DMS53 (cell line): ENCODE measurements at places on chromosomes 2 and 18.

GRCh38 chr2:75853436-75853835 is 142.7 kb upstream of the GCFC2 start:
- DNase-seq, result no peak

DNA sequence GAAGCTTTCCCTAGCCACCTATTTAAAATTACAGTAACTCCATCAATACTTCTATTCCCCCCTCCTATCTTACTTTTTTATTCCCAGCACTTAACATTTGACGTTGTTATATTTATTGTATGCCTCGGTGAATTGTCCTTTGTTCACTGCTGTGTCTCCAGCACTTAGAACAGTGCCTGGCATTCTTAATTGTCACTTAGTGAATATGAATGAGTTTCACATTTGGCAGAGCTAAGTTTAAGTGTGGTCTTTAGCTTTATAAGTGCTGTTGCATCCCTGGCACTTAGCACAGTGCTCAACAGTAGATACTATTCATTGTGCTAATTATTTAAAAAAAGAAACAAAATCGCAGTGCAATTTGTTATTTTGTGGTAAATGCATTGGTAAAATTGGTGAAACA is 1.7 kb downstream of the RMP24 start:
- DNase-seq, result no peak

- DNase-seq, result peak; percentile 37
These were observed 130.9 kb downstream of the MYCN start for GRCh38 chr2:16071039-16071864.

DNA sequence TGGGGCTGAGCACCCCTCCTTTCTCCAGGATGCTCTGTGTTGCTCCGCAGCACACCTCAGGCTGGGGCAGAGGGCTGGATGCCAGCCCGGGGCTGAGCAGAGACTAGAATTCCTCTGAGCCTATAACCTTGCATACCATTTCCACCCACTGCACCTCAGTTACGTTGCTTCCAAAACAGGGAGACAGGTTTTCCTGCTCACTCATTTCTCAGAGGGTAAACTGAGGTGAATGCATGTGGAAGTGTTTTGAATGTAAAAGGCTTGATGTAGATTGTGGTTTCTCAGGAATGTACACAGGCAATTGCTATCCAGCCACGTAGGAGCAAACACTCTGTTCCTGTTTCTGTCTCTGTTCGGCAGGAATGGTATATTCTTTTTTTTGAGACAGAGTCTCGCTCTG is 45.3 kb downstream of the EDAR start:
- no peak for DNase-seq

GRCh38 chr2:223674998-223675609 is 72.9 kb upstream of the SCG2 start:
- DNase-seq, result peak; percentile 63

DNA sequence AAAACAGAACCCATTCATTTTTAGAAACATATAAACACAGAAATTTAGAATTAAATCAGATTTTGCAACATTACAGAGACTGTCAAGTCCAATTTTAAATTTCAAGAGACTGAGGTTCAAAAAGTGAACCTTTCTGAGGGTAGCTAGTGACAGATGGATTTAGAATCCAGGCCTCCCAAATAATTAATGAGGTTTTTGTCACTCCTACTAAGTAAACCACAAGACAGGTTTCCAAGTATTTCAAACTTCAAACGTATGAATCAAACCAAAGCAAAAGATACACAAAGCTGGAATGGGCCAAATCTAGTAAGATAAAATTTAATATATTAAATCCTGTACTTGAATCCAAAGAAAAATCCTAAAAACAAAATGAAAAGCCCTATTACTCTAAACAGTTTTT is 25.3 kb downstream of the PPP4R3B start:
- DNase-seq, result no peak
